ENCODE measurements at places on chromosomes 13 and 19.

DNA sequence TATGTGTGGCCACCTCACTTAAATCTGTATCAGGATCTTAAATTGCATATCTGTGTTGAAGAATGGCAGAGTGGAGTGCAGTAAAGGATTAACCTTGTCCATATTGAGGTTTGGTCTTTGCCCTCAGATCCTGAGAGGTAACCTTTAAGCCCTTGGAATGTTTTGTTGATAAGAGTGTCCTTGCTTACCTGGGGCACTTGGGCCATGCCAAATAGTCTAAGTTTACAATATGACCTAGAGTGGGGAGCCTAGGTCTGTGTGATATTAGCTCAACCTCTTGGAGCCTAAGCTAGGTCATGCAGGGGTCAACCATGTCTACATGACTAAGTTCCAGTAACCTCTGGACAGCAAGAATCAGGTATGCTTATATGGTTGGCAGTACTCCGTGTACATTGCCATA lies 792.5 kb downstream of the DIAPH3 start:
- no peak for DNase-seq

DNA sequence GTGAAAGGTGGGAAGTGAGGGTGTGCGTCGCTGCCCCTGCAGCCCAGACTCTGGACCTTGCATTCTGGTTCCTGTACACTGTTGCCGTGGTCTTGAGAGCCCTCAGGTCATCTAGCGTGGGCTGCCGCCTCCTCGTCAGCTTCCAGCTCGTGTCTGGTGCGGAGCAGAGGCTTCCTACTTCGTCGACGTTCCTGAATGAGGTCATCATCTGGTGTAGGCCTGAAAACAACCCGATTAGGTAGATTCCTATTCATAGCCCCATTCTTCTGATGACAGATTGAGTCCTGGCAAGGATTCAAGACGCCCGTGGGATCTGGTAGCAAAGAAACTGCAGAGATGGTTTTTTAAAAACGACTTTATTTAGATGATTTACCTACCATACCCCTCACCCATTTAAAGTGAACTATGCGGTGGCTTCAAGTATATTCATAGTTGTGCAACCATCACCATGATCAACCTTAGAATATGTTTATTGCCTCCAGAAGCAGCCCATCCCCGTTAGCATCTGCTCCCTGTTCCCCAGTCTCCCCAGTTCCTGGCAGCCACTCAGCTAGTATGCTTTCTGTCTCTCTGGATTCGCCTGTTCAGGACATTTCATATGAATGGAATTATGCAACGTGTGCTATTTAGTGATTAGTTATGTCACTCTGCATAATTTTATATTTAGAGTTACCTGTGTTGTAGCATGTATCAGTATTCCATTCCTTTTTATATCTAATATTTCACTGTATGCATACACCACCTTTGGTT lies 13.8 kb downstream of the NAXD start:
- no peak for DNase-seq

- no peak for DNase-seq
Observed at GRCh38 chr13:89061821-89062220, 1390.7 kb downstream of the SLITRK5 start.

DNA sequence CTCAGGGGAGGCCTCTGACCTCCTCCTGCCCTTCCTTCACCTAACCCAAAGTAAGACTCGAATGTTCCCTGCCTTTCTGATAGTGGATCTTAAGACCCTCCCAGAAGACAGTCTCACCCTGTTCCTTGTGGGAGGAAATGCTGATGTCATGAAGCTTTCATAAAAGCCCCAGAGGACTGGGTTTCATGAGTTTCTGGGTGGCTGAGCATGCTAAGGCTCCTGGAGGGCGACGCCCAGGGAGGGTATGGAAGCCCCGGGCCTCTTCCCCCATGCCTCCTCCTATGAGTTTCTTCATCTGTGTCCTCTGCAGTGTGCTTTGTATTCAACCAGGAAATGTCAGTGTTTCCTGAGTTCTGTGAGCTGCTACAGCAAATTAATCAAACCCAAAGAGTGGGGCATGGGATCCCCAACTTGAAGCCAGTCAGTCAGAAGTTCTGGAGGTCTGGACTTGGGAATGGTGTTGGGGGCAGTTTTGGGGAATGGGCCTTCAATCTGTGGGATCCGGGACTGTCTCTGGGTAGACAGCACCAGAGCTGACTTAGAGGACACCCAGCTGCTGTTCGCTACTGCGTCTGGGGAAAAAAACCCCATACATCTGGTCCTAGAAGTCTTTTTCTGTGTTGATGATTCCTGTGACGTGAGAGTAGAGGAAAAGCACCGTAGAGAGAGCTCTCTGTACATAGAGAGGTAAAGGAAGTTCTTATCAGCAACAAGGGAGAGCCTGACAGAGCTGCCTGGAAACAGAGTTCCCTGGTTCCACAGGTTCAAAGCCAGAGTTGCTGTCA lies 2.0 kb upstream of the LILRB2 start:
- no peak for DNase-seq

DNA sequence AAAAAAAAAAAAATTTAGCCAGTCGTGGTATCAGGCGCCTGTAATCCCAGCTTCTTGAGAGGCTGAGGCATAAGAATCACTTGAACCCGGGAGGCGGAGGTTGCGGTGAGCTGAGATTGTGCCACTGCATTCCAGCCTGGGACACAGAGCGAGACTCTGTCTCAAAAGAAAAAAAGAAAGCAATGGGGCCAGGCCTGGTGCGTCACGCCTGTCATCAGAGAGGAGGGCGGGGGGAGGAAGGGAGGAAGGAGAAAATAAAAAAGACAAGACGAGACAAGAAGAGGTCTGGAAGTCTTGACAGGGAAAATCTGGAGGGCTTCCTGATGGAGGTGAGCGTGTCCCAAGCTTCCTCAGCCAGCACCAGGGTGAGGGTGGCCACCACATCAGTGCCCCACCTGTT lies 54.9 kb upstream of the PTPRS start:
- no peak for DNase-seq

GRCh38 chr19:55146078-55146704 lies 2.8 kb downstream of the TNNT1 start:
- no peak for DNase-seq

DNA sequence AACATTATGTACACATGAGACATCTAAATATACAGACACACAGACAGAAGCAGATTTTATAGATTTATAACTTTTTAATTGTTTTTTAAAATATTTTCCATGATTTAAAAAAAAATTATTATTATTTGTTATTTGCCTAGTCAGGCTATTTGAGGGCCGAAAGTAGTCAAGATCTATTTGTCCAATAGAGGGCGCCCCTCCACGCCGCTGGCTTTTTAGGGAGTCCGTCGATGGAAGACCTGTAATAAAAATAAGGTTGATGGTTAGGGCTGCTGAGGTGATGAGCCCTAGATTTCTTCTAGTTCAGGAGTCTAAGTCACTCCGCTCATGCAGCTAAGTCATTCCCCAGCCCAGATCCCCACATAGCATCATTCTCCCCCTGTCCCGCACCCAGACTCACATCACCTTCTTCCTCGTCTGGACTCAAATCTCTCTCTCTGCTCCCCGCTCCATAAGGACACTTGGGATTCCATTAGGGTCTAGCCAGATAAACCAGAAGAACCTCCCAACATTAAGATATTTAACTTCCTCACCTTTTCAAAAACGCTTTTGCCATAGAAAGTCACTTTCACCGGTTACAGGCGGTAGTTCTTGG lies 33.9 kb upstream of the CEACAM21 start:
- DNase-seq: peak; percentile 82

DNA sequence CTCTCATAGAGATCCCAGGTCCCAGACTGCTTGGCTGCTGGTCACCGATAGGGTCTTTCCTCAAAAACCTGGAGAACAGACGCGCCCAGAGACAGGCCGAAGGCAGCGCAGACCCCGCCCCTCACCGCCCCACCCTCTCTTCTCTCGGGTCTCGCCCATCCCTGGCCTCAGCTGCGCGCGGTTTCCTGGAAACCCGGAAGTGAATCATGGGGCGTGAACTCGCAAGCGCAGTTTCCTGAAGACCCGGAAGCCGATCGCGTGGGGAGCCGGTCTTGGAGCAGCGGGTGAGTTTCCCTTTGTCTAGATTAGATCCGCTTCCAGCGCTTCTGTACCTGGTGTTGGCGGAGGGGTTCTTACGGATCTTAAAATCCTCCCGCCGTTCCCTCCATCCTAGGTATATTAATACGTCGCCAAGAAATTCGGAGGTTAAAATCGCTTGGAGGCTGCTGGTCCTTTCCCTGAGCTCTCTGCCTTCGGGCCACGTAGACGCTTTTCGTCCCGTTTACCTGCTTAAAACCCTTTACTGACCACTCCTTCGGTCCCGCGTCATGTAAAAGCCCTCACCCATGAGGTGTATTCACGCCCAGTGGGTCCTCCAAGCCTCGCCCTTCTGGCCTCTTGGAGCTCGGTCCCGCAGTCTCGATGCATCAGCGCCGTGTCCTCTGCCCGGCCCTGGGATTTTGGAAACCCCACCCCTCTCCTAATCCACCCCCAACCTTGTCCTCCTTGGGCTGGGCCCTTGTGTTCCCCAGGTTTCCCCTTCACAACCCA lies at the start of gene ZNF578:
TSS of gene ZNF578 (plus strand) at position 230 of the 771 bp plus-strand sequence. CDS start 48,293 bp downstream, outside the sequence.
- peak; percentile 48 for DNase-seq

- peak; percentile 64 for DNase-seq
Observed at GRCh38 chr19:2049741-2050348, 1.2 kb downstream of the MKNK2 start.

DNA sequence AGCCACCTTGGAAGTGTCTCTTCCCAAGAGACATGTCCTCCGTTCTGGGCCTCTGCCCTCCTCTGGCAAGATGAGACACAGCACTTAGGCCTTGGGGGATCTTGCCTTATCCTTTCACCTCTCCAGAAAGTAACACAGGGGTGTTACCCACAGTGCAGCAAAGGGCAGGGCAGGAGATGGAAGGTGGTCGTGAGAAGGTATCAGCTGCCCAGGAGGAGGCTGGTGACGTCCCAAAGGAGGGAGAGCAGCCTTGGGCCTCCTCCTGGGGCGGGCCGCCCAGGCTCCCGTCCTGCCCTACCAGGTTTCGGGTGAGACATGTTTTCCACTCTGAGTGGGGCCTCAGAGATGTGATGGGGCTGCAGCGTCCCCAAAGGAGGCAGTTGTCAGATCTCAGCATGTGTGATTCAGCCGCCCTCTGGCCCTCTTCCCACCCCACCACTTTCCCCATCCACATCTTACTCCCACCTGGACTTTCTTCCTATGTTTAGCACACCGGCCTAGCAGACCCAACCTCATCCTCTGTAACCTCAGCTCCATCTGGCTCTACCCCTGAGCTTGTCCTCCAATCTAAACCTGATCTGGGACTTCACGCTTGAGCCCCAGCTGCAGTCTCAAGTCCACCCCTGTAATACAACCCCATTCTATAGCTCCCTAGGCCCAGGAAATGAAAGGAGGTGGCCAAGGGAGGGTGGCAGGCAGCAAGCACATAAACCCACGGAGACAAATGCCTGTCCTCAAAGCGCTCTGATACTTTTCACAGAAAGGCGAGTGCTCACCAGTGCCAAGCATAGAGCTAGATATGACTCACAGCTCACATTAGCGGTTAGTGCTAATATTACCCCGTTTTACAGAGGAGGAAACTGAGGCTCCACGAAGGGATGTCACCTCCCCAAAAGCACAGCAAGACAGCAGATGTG lies 9.3 kb downstream of the POU2F2 start:
- DNase-seq: peak; percentile 81

- no peak for DNase-seq
Observed at GRCh38 chr19:7831452-7831851, 1.4 kb downstream of the EVI5L start.

GRCh38 chr19:1766800-1767352 lies 13.6 kb downstream of the ONECUT3 start:
- DNase-seq: no peak

DNA sequence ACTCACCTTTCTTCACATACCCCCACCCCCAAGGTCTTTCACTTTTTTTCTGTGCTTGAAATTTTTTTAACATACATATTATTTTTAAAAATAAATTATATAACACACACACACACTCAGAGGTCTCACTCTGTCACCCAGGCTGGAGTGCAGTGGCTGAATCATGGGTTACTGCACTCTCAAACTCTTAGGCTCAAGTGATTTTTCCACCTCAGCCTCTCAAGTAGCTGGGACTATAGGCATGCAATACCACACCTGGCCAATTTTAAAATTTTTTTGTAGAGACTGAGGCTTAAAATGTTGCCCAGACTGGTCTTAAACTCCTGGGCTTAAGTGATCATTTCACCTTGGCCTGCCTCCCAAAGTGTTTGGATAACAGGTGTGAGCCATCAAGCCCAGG lies 32.9 kb upstream of the ZNF429 start:
- DNase-seq: no peak

- no peak for DNase-seq
Observed at GRCh38 chr19:6806488-6806887, 34.0 kb downstream of the VAV1 start.

DNA sequence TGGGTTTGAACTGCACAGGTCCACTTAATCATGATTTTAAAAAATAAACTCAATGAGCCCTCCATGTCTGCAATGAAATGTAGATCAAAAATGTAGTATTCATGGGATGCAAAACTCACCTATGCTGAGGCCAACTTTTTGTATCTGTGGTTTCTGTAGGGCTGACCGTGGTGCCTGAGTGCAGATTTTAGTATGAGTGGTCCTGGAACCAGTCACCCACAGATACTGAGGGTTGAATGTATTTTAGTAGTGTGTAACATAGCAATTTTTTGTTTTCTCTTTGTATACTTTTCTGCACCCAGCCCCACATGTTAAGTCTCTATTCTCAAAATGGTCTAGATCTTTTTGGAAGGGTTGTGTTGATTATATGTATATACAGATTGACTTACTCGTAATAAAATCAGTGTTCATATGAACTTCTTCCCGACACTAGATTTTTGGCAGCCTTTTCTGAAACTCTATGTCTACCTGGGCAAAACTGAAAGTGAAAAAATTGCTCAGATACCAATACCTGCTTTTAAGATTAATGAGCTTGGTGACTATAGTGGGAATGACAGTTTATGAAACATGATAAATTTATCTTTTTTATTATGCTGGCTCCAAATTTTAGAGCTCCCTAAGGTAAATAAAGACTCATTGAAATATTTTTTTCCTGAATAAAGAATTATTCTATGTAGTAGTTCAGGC lies 51.6 kb downstream of the DNAJC15 start:
- DNase-seq: no peak
